ENCODE measurements at places on chromosomes 11 and 22.

DNA sequence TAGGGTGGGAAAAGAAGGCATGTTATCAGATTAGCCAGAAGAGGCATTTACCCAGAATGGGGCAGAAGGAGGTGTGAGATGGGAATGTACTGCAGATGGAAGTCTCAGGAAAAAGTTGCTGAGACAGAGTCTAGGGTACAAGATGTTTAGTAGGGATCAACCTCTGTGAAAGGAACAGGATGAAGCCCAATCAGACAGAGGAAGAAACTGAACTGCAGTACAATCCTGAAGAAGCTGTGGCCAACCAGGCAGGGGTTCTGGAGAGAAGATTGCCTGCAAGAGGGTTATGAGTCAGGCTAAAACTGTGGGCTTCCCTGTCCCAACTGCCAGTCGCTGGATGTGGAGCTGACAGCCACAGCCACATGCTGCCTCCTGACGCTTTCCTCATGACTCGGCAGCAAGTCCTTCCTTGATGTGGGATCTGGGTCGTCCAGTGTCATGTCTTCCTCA is 64.0 kb downstream of the CWC15 start:
- DNase-seq, result no peak

GRCh38 chr11:118979434-118979833 is 7.9 kb downstream of the FOXR1 start:
- no peak for DNase-seq

DNA sequence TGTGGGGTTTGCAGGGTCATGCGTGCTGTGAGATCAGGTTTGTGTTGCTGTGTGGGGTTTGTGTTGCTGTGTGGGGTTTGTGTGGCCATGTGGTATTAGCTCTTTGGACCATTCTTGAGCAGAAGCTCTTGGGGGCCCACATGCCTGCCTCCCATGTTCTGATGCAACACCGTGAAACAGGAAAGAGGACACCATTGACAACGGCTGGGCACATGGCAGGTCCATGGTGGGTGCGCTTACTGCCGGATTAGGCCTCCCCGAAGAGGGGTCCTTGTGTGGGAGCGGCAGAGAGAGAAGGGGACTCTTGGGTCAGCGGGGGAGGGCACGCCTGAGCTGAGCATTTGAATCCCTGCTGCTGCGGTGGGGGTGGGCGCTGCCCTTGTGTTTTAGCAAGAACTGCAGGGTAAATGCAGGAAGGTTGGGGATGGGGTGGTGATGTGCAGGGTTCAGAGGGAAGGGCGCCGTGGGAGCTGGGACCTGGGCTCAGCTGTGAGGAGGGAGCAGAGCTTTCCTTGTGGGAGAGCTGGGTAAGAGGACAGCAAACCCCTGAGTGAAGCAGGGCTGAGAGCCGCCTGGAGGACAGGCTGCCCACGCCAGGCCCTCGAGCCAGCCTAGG is 361.5 kb downstream of the TBC1D22A start:
- no peak for DNase-seq

DNA sequence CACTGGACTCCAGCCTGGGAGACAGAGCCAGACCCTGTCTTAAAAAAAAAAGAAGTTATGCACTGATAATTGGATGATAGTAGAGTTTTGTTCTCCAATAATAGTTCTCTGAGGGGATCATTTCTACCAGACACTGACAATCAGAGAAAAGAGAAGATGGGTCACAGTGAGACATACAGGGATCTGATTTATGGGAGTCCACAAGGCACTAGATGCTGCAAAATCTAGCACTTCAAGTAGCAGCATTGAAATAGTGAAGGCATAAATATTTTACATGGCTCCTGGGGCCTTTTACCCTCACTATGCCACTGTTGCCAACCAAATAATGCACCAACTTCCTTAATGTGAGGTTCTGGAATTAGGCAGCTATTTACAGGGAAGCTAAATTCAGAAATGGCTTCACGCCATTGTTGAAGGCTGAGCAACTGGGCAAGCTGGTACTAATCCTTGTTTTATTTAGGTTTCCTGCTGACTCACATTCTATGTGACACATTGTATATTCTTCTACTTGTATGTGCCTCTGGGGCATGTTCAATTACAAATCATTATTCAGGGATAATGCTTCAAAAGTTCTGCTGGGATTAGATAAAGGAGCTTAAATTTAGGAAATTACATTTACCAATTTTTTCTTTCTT is 38.2 kb upstream of the ABTB2 start:
- DNase-seq, result no peak

- no peak for DNase-seq
These were observed 193.6 kb downstream of the CWF19L2 start for GRCh38 chr11:107263844-107264563.

- no peak for DNase-seq
These were observed 75.1 kb downstream of the DBX1 start for GRCh38 chr11:20084921-20085814.

GRCh38 chr11:78535027-78535426 is 39.6 kb downstream of the NARS2 start:
- no peak for DNase-seq

GRCh38 chr11:115530752-115531151 is 26.5 kb upstream of the CADM1 start:
- DNase-seq, result no peak
